Neural progenitor cell (in vitro differentiated cells): ENCODE measurements at places on chromosomes 7 and 10.

- no peaks in the 10 kb centered on the region for H3K27me3 ChIP-seq
- no peak for DNase-seq
- no peaks in the 10 kb centered on the region for H3K4me1 ChIP-seq
- H3K36me3 ChIP-seq, result no peaks in the 10 kb centered on the region
Measured at GRCh38 chr10:80344276-80344675, 12.3 kb downstream of the DYDC1 start.

DNA sequence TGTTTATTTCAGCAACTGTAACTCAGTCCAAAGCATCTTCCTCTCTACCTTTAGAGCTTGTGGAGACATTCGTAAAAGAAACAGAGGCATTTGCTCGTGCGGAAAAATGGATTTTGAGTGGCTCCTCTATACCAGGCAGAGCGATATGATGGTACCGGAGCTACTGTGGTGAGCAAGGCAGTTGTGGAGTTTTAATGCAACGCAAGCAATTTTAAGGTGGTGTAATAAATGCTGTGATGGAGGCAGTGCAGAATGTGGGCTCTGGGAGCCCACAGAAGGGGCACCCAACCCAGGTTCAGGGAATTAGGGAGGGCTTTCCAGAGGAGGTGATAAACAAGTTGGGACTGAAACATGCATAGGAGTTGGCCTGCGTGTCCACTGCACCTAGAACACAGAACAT lies 149.5 kb downstream of the CDH23 start:
- H3K27me3 ChIP-seq, result no peaks in the 10 kb centered on the region
- no peaks in the 10 kb centered on the region for H3K36me3 ChIP-seq
- no peak overlapping the region for H3K4me3 ChIP-seq
- DNase-seq, result no peak
- H3K27ac ChIP-seq, result no peak overlapping the region

DNA sequence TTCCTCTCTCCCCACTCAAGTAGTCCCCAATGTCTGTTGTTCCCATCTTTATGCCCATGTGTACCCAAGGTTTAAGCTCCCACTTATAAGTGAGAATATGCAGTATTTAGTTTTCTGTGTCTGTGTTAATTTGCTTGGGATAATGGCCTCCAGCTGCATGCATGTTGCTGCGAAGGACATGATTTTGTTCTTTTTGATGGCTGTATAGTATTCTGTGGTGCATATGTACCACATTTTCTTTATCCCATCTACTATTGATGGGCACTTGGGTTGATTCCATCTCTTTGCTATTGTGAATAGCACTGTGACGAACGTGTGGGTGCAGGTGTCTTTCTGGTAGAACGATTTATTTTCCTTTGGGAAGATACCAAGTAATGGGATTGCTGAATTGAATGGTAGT lies 170.2 kb upstream of the AUTS2 start:
- no peak overlapping the region for H3K4me3 ChIP-seq
- no peak overlapping the region for H3K27ac ChIP-seq
- no peak for DNase-seq
- H3K36me3 ChIP-seq, result no peaks in the 10 kb centered on the region
- peaks cover 13% of the 10 kb centered on the region for H3K4me1 ChIP-seq

- DNase-seq, result no peak
- H3K4me3 ChIP-seq, result no peak overlapping the region
- no peaks in the 10 kb centered on the region for H3K27me3 ChIP-seq
- no peak overlapping the region for H3K27ac ChIP-seq
- H3K4me1 ChIP-seq, result peaks cover 32% of the 10 kb centered on the region
- H3K36me3 ChIP-seq, result no peaks in the 10 kb centered on the region
Measured at GRCh38 chr7:116618338-116619128, 53.5 kb upstream of the MET start.

GRCh38 chr7:80393786-80394185 lies 118.1 kb downstream of the GNAT3 start:
- H3K36me3 ChIP-seq, result no peaks in the 10 kb centered on the region
- no peak for DNase-seq
- H3K27me3 ChIP-seq, result no peaks in the 10 kb centered on the region
- no peak overlapping the region for H3K4me3 ChIP-seq
- no peaks in the 10 kb centered on the region for H3K4me1 ChIP-seq

DNA sequence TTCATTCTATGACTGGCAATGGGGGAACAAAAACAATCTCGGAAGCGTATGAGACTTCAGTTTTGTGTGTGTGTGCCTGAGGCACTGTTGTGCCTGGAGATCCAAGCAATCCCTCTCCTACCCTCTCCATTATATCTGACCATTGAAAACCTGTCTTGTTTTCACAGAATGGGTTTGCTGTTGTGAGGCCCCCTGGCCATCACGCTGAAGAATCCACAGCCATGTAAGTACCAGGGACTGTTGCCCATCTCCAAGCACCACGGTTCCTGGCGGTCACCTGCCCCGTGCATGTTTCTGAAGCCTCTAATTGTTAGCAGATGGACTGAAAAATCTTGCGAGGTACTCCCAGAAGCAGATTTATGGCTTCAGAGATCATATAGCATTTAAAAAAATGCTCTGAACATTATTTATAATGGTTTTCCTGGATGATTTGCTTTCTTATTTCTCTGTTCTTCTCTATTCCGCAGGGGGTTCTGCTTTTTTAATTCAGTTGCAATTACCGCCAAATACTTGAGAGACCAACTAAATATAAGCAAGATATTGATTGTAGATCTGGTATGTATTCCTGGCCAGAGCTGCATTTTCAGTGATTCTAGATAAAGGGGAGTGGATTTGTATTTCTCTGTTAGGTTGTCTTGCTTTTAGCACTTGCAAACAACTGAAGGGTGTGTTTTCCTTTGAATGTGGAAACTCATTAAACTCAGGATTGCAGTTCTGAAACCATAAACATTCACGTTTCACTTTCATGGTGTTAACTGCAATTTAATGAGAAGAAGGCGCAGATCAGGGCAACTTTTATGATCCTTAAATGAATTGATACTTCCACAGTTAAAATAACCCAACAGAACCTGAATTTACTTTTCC lies 288.2 kb downstream of the TWIST1 start:
- no peak overlapping the region for H3K4me3 ChIP-seq
- DNase-seq, result no peak
- H3K36me3 ChIP-seq, result no peaks in the 10 kb centered on the region
- no peaks in the 10 kb centered on the region for H3K4me1 ChIP-seq
- H3K27me3 ChIP-seq, result no peaks in the 10 kb centered on the region

DNA sequence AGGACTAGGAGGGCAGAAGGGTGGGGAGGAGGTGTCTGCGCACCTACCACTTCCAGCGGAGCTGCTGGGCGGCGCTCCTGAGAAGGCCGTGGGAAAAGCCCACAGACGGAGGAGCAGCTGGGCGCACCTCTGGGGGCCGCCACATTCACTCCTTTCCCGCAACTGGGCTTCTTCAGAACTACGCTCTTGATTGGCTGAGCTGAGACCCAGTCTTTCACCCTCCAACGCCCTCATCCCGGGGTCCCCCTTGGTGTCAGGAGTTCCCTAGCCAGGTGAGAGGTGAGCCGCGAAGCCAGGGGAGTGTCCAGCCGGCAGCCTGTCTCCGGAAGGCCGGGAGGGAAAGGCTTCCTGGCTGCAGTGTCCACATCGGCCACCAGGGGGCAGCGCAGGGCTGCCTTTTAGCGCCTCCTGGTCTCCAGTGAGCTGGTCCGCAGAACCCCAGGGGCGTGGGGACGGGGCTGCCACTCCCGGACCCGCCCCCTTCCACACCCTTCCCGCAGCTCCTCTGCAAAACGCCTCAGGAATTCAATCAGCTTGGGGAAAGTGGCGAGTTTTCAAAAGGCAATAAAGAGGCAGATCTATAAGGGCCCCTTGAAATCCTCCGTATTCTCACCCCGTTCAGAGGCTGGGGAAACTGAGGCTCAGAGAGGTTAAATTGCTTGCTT lies 98.8 kb downstream of the CHST15 start:
- DNase-seq, result peak; percentile 93
- H3K36me3 ChIP-seq, result no peaks in the 10 kb centered on the region
- peaks cover 5% of the 10 kb centered on the region for H3K4me1 ChIP-seq
- H3K27me3 ChIP-seq, result peaks cover 28% of the 10 kb centered on the region
- peak overlapping the region; percentile 46 for H3K4me3 ChIP-seq

- H3K4me1 ChIP-seq, result no peaks in the 10 kb centered on the region
- no peaks in the 10 kb centered on the region for H3K27me3 ChIP-seq
- H3K4me3 ChIP-seq, result no peak overlapping the region
- H3K36me3 ChIP-seq, result peaks cover 48% of the 10 kb centered on the region
- DNase-seq, result no peak
Measured at GRCh38 chr7:87188930-87189329, 30.6 kb downstream of the TMEM243 start.

DNA sequence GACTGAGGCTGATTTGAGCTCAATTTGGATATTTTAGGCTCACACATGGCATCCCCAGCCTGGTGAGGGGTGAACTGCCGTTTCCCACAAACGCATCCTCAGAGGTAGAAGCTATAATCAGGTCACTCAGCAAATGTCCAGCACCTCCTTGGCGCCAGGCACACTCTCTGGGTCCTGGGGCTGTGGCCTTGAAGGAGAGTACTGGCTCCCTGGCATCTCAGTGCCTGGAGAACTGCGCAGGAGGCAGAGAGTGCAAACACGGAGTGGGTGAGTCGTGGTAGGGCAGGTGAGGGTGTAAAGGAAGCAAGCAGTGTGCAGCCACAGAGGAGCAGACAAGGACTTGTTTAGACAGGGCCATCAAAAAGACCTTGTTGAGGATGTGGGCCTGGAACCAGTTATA lies 224.0 kb upstream of the ZNF32 start:
- no peaks in the 10 kb centered on the region for H3K27me3 ChIP-seq
- H3K4me1 ChIP-seq, result no peaks in the 10 kb centered on the region
- no peaks in the 10 kb centered on the region for H3K36me3 ChIP-seq
- DNase-seq, result no peak

GRCh38 chr7:401495-401894 lies 111.5 kb downstream of the FOXL3 start:
- no peaks in the 10 kb centered on the region for H3K27me3 ChIP-seq
- H3K36me3 ChIP-seq, result no peaks in the 10 kb centered on the region
- no peak overlapping the region for H3K4me3 ChIP-seq

DNA sequence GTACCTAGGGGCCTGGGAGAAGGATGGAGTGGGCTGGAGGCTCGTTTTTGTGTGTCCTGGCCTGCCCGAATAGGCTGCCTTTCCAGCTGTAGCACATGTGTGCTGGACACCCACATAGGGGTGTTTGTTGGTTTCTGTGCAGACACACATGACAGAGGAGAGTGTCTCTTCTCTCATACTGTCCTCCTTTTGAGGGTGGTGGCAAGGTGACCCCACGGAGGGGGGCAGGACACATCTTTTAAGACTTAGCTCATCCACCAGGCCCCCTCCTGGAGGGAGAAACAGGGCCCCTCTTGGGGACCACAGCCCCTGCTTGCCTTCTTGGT lies 72.2 kb upstream of the PPIF start:
- H3K4me1 ChIP-seq, result peaks cover 4% of the 10 kb centered on the region
- no peak overlapping the region for H3K27ac ChIP-seq
- no peaks in the 10 kb centered on the region for H3K36me3 ChIP-seq
- no peaks in the 10 kb centered on the region for H3K27me3 ChIP-seq
- H3K4me3 ChIP-seq, result no peak overlapping the region

GRCh38 chr7:35729061-35729783 lies 34.3 kb upstream of the HERPUD2 start:
- no peaks in the 10 kb centered on the region for H3K36me3 ChIP-seq
- no peak overlapping the region for H3K27ac ChIP-seq
- no peak overlapping the region for H3K4me3 ChIP-seq
- H3K4me1 ChIP-seq, result peaks cover 6% of the 10 kb centered on the region
- no peaks in the 10 kb centered on the region for H3K27me3 ChIP-seq
